Posterior cingulate gyrus (tissue), 11 donors: ENCODE measurements at places on chromosomes 5 and 9.

- no peak for DNase-seq
Measured at GRCh38 chr5:116454417-116454927, 120.2 kb downstream of the SEMA6A start.

GRCh38 chr9:80501635-80502034 is 929.9 kb downstream of the TLE4 start:
- no peak for DNase-seq

DNA sequence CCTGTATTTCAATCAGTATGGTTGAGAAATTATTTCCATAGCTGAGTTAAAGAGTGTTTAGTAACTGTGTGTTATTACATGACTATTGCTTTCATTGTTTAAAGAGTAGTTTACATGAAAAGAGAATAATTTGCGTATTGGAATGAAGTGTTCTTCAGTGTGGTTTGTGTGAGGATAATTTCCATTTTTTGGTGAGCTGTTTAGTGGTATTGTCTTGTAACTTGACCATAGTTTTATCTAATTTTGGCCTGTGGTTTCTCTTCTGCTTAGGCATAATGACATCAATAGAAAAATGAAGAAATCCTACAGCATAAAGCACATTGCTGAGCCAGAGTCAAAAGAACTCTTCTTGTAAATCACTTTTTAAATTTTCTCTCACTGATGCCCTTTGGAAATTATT is 151.2 kb downstream of the SNCAIP start:
- no peak for DNase-seq

DNA sequence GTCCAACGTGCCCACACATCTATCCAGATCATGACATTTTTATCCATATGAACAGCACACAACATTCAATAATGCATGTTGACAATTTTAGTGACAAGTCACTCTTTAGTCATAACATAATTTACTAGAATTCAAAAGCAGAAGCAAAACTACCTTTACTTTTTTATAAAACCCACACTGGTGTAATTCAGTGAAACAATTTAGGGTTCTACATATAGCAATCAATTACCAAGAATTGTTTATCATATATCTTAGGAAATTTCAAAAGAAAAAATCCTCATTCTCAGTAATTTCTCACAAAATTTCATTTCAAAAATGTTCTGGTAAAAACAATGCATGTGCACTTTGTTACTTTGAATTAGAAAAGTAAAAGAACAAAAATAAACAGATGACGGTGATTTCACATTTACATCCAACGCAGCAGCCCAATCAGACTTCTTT is 12.6 kb downstream of the AUH start:
- DNase-seq: no peak

DNA sequence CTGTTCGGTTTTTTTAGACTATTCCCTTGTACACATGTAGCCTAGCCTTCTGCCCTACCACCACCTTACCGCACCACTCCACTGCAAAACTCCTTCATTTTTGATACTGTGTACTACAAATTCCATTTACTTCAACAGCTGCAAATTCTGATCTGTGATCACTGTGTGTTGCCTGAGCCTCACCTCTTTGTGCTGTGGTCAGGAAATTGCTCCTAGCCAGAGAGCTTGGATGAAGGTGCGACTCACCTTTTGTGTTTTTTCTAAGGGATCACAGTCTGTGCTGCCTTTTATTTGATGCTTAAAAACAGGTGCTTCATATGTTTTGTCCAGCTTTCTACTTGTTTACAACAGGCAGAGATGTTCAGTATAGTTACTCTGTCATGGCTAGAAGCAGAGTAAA is 31.5 kb downstream of the CSNK1G3 start:
- DNase-seq: no peak

GRCh38 chr5:26889815-26890214 is 148.6 kb downstream of the CDH9 start:
- no peak for DNase-seq
